ENCODE measurements at places on chromosomes 16 and 17.

DNA sequence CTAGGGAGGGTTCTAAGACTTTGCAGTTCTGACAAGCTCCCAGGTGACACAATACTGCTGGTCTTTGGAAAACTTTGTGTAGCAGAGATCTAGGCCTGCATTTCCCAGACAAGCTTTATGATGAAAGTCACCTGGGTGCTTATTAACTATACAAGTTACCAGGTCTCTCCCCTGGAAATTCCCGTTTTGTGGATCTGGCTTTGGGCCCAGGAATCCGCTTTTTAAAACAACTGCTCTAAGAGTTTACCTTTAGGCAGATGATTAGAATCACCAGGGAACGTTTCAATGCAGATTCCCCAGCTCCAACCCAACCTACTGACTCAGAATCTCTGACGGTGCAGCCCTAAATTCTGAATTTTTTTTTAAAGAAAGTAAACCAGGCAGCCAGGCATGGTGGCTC, 36.3 kb downstream of the MYH3 start:
- no peak for DNase-seq

- no peak for DNase-seq
Measured at GRCh38 chr17:36017799-36018198, at the start of gene CCL23. Gene CCL23 (minus strand): TSS chr17:36017972. CDS start chr17:36017897, 75 bp downstream.

- no peak for DNase-seq
Measured at GRCh38 chr16:73033271-73033998, 14.5 kb downstream of the ZFHX3 start.

- DNase-seq: no peak
Measured at GRCh38 chr16:50445621-50446555, 77.1 kb upstream of the BRD7 start.

DNA sequence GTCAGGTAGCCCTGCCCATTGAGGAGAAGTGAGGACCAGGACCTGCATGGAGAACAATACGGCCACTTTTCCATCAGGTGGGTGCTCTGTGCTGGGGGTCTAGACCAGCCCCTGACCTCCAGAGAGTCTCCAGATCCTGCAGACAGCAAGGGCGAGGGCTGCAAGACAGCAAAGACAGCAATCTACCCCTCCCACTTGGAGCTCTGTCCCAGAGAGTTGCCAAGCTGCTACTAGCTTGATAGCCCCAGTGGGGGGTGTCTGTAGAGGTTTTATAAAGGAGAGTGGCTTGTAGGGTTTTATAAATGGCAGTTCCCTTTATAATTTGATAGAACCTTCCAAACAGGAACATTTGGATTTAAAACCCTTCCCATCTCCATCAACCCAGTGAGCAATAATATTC, 16.7 kb upstream of the SLFN11 start:
- no peak for DNase-seq

DNA sequence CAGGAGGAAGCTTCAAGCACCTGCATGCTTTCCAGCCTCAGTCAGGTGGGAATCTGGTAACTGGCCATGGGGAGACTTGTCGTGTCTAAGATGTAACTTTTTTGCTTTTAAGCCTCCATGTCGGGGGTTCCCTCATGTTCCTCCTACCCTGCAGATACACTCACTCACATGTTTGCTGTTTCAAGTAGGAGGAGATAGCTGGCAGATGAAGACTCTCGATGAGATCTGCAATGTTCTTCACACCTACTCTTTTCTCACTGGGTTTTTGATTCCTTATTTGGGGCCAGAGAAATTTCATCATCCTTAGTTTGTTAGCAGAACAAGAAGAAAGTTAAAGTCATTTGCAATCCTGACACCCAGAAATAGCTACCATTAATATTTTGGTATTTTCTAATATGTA, 24.7 kb downstream of the UTP4 start:
- no peak for DNase-seq

- no peak for DNase-seq
Measured at GRCh38 chr16:80725566-80726162, 78.7 kb downstream of the CDYL2 start.

- no peak for DNase-seq
Measured at GRCh38 chr16:55384288-55385247, 60.6 kb downstream of the IRX6 start.

- DNase-seq: no peak
Measured at GRCh38 chr17:927611-928461, 51.7 kb downstream of the NXN start.

DNA sequence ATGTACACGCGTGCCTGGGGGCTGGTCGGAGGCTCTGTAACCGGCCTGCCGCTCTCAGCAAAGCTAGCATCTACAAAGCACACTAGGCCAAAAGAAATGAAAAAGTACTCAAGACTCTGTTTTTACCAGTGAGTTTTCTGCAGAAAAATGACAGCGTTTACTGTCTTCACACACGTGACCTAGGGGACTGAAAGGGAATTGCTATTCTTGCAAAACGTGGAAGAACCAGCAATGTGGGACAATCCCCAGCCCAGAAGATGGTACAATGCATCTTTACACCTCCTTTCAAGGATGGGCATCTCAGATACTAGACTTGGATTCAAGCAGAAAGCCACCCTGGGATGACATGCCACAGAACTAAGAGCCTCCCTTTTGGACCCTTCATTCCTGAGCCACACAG, 41.5 kb downstream of the NDEL1 start:
- DNase-seq: no peak

- DNase-seq: no peak
Measured at GRCh38 chr16:69017036-69017783, 88.2 kb upstream of the HAS3 start.

GRCh38 chr17:39835038-39835786, 28.9 kb downstream of the IKZF3 start:
- DNase-seq: no peak

DNA sequence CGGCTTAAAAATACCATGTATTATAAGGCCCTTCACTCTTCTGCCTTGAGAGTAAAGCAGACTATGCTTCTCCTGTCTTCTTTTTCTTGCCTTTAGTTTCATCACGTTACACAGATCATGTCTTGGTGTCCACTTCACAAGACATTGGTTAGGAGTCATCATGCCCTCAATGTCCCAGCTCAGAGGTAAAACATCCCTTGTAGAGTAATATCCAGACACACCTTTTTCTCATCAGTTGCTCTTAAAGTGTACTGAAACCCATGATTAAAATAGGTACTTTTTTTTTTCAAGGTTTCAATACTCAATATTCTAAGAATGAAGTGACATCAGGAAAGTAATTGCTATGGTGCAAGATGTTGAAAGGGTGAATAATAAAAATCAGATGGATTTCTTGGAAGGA, 267.8 kb downstream of the PMP22 start:
- no peak for DNase-seq

DNA sequence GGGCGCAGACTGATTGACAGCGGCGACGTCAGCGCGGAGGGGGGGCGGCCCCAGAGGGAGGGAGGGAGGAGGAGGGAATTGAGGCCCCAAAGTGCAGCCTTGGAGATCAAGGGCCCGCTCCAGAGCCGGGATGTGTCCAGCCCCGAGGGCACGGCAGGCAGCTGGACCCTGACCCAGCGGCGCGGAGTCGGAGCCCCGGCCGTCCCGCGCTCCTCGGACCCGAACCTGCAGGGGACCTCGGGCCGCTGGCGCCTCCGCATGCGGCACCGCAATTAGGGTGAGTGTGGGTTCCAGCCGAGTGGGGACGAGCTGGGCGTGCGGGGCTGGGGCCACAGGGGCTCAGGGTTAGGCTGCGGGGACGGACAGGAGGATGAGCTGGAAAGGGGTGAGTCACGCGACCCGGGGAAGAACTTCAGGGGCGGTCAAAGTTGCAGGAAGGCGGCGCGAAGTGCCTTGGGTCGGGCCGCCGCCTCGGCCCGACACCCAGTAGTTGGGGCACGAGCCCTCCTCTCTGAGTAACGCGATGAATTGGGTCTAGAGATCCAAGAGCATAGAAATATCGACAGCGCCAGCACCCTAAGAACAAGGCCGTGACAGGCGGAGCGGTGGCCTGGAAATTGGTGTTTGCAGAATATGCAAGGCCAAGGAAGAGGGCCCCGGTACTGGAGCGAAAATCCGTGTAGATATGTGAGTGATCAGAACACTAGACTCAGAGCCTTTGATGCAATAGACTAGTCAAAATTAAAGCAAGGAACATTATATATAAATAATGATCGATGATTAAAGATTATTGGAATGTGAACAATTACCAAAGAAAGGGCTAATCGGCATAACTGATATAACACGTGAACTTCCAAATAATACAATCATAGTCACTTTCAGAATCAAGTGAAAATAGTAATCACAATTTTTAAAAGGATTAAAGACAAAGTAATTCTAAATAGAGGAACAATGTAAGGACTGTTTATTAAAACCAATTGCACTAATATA, at the start of gene TBX4:
TBX4 (plus strand) TSS at position 122 of the 990 bp plus-strand sequence. CDS start 4,069 bp downstream, outside the sequence.
- DNase-seq: no peak

DNA sequence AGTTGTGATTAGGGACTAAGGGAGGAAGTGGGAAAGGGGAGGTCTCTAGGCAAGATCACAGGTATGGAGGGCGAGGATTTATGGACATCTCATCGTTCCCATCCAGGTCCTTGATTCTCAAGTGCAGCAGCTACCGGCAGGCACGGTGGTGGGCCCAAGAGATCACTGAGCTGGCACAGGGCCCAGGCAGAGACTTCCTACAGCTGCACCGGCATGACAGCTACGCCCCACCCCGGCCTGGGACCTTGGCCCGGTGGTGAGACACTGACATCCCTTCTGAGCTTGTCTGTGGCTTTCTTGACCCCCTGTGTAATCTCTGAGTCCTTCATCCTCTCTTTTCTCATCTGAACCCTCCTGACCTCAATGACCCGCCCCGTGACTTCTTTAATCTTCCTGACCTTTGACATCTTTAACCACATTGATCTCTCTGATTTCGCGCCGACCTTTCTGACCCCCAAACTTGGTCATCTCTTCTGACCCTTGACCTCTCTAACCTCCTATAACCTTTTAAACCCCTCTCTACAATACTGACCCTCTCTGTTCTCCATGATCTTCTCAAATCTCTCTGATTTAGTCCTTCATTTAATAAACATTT, 3.8 kb downstream of the PLD2 start:
- no peak for DNase-seq

GRCh38 chr17:1360975-1361374, 39.0 kb downstream of the YWHAE start:
- no peak for DNase-seq

DNA sequence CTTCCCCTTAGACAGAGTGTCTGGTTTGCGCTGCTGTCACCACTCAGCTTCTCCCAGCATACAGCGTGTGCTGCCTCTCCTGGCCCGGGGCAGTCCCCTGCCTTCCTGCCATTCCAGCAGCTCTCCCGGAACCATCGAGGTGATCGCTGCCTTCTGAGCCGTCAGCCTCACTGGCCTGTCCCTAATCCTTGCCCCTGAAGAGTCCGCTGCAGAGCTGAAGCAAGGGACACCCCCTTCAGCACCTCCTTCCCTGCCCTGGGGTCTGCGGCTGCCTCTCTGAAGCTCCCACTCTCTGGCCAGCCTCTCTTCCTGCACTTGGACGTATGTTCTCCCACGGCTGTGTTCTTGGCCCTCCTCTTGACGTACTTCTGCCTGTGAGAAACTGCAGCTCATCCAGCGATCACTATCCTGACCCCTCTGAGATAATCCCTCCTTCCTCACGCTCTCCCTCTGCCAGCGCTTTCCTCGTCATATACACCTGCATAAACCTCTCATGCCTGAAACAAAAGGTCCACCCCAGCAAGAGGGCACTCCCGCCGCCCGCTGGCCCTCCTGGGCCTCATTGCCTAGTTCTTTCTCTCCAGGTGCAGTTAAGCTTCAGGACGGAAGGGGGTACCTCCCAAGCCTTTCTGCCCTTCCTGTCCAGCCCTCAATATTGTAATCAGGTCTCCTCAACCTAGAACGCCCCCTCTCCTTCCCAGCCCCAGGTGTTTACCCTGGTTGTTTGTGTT, 220.6 kb upstream of the CHMP6 start:
- no peak for DNase-seq

- DNase-seq: peak; percentile 74
Measured at GRCh38 chr17:1275962-1276736, 3.3 kb upstream of the TRARG1 start.

DNA sequence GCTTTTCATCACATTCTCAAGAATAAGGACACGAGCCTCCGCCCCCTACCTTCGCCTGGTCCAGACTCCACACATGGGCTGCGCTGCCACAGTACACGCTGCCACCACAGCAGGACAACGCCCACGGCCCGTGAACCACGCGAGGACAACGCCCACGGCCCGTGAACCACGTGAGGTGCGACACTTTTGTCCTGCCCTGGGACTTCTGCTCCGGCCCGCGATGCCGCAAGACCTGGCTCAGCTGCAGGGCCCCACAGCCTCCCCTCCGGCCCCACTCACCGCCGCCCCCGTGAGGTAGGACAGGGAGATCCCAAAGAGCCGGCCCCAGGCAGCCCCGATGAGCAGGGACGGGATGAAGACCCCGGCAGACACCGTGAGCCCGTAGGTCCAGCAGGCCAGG, 5.9 kb upstream of the CCDC154 start:
- no peak for DNase-seq

- DNase-seq: no peak
Measured at GRCh38 chr16:73285436-73286201, 237.7 kb upstream of the ZFHX3 start.

DNA sequence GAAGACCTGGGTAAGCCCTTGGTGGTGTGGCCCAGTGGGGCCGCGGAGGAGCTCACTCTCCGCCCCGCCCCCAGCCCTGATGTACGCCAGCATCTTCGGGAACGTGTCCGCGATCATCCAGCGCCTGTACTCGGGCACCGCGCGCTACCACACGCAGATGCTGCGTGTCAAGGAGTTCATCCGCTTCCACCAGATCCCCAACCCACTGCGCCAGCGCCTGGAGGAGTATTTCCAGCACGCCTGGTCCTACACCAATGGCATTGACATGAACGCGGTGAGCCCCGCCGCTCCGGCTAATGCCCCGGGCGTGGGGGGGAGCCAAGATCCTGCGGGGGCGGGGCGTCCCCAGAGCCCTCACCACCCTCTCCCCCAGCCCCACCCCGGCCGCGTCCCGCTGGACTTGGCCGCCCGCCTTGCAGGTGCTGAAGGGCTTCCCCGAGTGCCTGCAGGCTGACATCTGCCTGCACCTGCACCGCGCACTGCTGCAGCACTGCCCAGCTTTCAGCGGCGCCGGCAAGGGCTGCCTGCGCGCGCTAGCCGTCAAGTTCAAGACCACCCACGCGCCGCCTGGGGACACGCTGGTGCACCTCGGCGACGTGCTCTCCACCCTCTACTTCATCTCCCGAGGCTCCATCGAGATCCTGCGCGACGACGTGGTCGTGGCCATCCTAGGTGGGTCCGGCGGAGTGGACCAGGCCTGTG, 12.1 kb upstream of the DCAF7 start:
- DNase-seq: no peak

- no peak for DNase-seq
Measured at GRCh38 chr17:32772453-32773025, 104.4 kb downstream of the MYO1D start.

All from neuronal stem cell (in vitro differentiated cells).